Stimulated activated CD4-positive, alpha-beta T cell treated with anti-CD3 and anti-CD28 coated beads, Interleukin-4, amount 100 ng/mL, for 4 hours (primary cell): ENCODE measurements at places on chromosomes 4 and X.

DNA sequence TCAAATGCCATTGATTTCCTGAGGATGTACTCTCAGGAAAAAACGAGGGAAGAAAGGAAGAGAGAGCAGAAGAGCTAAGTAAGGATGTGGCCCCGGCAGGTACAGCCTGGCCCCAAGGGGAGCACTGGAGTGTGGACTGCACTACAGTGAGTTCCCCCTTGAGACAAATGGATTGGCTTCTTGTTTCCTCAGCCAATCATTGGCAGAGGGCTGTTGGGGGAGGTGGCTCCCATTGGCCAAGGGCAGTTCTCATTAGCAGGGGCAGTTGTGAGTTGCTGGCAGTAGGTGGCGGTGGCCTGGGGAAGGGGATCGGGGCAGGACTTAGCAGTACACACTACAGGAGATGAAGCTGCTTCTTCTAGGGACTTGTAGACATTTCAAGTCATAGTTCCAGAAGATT lies 24.1 kb upstream of the OCIAD2 start:
- DNase-seq = no peak

DNA sequence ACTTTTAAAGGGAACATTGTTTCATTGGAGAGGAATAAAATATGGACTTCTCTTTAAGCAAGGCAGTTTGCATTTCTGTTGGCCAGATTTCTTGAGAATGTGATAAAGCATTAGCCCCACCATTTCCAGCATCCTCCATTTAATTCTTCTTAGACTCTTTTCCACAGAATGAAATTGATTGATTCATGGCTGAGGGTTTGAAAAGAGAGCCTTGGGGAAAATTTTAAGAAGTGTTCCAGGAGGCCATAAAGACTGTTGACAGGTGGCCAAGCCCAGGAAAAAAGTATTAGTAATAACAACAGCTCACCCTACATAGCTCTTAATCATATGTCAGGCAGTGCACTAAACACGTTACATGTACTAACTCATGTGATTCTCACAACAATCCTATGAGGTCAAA lies 53.4 kb downstream of the SHROOM3 start:
- DNase-seq = no peak

DNA sequence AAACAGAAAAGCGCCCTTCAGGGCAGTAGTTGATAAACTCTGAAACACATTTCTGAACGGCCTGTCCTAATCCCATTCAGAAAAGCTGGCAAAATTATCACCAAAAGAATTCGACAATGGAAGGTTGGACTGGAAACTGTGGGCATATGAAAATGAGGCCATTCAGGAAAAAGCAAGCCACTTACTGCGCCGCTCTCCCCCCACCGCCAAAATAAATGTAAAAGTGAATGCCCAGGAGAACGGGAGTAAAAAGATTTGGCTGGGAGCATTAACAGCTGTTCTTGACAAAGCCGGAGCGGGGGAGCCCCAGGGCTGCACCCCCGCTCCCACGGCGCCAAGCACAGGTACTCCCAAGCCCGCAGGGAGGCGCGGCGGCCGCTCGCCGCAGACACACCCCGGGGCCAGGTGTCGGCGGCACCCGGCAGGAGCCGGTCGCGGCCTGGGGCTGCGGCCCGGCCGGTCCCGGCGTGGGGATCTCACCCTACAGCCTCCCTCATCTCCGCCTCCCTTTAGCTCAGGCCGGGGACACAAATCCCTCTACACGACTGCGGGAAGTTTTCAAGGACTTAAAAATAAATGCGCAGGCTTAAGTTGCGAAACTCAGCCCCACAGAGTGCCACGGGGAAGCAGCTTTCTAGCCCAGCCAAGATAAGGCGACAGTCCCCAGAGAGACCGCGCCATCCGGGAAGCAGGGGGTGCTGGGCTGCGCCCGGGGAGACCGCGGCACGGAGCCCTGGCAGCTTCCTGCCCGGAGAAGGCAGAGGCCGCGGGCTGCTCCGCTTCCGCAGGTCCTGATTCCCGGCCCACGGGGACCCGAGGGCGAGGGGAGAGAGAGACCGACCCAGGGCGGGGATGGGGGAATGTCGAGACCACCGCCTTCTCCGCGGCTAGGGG lies 593 bp downstream of the SH3RF1 start:
- DNase-seq = no peak

GRCh38 chr4:97938141-97938540 lies 205.1 kb downstream of the STPG2 start:
- no peak for DNase-seq

DNA sequence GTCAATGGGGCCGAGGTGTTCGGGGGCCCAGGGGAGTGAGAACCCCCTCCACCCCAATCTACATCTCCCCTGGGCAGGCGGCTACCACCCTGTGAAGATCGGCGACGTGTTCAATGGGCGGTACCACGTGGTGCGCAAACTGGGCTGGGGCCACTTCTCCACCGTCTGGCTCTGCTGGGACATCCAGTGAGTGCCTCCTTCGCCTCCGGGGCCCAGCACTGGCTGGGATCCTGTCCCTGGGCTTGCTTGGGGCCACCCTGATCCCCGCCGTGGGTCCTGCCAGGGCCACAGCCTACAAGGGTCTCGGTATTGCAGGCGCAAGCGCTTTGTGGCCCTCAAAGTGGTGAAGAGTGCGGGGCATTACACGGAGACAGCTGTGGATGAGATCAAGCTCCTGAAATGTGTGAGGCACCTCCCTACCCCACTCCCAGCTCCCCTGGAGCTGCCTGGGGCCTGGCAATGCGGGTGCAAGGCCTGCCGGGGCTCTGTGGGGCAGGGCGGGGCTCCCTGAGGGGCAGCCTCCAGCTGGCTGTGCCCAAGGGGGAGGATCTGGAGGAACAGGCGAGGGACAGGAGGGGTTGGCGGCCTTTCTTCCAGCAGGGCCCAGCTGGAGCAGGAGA lies 697 bp downstream of the SRPK3 start:
- DNase-seq = no peak

- DNase-seq = no peak
Observed at GRCh38 chrX:154379569-154379951, 465 bp downstream of the EMD start.

DNA sequence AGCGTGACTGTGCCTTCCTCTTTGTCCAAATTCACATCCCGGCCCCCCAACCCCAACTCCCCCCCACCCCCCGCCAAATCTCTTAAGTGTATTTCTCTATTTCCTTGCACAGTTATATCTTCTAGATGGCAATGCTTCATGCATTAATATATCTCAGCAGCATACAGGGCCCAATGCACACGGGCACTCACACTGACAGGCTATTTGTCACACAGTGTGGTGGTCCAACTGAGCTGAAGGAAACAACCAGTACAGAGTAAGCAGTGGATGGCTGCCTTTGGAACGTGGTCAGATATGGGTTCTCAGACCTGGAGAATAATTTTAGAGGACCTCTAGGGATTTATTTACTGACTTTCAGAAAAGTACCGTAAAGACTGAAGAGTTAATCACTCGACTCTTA lies 681 bp downstream of the EXOC1 start:
- no peak for DNase-seq

DNA sequence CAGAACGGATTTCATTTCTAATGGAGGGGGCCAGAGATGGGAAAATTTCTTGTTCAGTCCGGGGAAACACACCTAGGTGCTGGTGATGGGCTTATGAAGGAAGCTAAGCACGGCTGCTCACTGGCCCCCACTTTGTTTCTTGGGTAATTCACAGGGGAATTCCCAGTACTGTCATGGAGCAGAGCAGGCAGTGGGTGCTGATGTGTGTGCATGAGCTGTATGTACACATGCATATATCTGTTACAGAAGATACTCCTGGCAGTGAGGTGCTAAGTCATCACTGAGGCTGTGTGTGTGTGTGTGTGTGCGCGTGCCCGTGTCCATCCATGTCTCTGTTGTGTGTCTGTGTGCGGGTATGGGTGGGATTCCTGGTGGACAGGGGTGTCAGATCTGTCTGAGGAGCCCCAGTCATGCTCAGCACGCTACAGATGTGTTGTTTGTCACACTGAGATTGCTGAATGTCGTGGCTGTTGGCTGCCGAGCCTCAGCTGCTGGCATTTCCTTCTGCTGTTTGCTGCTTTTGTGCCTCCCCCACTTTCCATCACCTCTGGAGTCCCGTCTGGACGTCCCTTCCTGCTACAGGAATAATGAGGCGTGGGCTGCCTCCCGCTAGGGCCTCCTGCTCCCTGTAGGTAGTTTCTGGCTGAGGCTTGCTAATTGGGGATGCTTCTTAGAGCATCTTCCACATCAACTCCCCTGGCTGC lies 53.3 kb downstream of the JADE1 start:
- peak; percentile 69 for DNase-seq
